ENCODE measurements at places on chromosomes 2 and 18. TPM values are rescaled to one million over a fixed set of nuclear protein-coding genes. Genes with fewer than 3 reads are reported as not detected.

TMEFF2 gene
- total RNA-seq: 72.6 TPM

DNA sequence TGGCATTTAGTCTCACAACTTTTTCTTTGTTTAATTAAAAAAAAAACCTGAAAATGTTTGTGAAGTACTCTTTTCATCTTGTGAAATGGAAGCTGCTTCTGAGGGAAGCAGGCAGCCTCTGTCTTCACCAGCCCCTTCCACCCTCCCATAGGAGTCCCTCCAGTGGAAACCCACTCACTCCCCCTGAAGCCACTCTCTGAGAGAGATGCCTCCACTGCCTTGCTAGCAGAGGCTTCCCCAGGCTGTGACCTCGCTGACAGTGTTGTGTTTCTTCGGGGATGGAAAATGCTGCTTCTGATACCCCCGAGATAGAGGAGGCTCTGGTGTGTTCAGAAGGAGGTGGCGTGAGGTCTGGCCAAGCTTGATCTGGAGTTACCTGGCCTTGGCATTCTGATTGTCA, 59.9 kb downstream of the SH3RF3 start:
- DNase-seq: no peak

GRCh38 chr2:69601179-69601612, 42.3 kb downstream of the AAK1 start:
- peak; percentile 74 for DNase-seq

- peak; percentile 78 for DNase-seq
Observed at GRCh38 chr2:9010866-9011265, 7.4 kb upstream of the MBOAT2 start.

- DNase-seq: peak; percentile 95
Observed at GRCh38 chr2:178946494-178946893, 103.4 kb downstream of the CCDC141 start.
